Stimulated activated CD8-positive, alpha-beta memory T cell treated with anti-CD3 and anti-CD28 coated beads, Interleukin-7, amount 100 ng/mL, for 4 hours (primary cell): ENCODE measurements at places on chromosomes 6 and 20.

DNA sequence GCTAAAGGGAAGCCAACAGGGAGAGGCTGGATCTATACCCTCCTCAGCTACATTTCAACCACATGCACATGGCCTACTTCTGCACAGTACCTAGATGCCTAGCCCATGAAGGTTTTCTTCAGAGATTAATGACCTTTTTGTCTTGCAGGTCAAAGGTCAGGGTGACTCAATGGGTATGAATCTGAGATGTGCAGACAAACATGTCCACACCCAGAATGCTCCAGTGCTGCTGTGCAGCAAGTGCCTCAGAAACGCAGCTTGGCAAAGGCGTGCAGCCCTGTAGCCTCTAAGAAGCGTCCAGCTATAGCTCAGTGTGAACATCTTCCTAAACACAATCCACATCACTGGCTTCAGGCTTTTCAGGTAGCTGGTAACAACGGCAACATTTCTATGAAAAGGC, 24.4 kb downstream of the MAP1LC3A start:
- DNase-seq, result no peak

DNA sequence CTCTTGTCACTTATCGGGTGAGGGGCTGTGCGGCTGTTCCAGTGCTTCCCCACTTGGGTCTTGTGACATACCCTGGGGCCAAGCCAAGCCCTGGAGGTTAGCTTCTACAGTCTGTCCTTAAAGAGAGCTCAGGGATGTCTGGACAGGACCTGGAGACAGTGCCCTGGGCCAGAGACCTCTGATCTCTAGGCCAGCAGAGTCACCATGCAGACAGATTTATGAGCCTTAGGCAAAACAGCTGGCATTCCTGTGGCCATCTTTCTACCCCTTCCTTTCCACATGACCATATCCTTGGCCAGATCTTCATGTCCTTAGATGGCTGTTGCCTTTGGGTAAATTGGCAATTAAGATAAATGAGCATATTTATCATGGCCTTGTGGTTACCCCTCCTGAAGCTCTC, 678.6 kb downstream of the MAFB start:
- DNase-seq, result no peak

- no peak for DNase-seq
These were observed 65.7 kb downstream of the PYGB start for GRCh38 chr20:25313593-25313992.

DNA sequence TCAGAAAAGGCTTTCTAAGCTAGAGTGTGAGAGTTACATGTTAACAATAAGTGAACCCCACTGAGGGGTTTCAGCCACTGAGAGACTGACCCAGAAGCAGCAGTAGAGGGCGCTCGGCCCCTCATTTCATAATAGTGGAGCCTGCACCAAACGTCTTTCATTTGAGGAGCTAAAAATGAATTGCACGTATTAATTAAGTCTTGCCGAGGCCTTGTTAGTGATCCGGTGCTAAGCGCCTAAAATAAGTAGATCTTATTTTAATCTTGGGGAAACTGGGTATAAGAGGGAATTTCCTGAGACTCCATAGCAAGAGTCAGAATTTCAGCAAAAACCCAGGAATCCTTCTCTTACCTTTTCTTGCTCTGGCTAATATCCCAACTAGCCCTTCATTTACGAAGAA, 209.7 kb downstream of the FARS2 start:
- peak; percentile 28 for DNase-seq

DNA sequence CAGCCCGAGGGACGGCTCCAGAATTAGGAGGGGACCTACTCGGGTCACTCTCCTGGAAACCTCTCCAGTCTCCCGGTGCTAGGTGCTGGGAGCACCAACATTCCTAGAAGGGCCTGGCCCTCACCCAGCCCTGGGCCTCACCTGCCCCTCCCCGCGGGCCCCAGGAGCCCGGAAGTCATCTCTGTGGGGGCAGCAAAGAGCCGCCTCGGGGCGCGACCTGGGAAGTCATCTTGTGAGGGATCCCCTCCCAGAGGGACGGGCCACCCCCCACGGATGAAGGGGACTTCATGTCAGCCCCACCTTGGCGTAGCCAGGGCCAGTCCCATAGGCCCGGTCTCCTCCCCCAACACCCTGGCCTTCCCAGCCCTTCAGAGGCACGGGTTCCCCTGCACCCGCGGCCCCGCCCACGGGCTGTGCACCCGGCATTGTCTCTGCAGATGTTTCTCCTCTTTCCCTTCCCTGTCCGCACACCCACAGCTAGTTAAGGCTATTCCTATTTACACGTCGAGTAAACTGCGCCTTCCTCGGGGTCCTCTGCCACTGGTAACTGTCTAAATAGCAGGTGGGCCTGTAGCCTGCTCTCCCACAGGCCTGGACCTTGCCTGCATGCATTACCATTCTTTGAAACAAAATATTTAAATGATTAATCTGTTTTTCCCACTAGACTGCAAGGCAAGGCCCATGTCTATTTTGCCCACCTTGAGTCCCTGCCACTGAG, 896 bp upstream of the RNASET2 start:
- DNase-seq, result no peak

DNA sequence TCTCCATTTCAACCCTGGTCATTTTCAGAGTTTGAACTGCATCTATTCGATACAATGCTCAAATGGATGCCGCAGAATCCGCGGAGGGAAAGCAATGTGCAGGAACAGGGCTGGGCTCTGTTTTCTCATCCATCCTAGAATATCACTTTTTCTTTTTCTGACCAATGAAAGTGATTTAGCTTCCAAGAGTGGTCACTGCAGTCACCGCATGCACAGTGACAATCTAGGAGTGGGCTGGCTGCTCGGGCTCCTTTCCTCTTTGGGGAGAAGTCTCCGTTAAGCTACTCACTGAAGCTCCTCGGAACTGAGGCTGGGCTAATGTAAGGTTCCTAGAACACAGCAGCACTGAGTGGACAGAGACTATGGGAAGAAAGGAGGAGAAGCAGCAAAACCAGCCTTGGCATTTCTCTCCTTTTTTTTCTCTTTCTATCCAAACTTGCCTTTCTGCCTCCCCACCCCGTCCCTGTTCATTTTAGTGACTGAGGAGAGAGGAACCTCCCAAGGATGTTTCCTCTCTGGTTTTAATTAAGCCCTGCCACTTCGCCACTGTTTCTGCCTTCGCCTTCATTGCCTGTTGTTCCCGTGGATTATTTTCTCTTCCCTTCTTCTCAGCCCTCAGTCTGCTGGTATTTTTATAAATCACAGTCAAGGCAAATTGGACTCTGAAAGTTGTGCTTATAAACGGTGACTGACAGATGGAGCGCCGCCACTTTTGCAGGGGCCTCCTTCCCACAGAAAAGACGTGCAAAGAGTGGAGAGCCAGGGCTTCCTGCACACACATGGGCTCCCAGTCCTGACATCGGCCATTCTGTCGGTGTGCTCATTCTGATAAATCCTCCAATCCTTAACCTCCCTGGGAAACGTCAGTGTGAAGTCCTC, 41.1 kb downstream of the RAMACL start:
- DNase-seq, result no peak

- DNase-seq, result no peak
These were observed 163.0 kb downstream of the EYA4 start for GRCh38 chr6:133404151-133404550.

- DNase-seq, result no peak
These were observed 29.7 kb upstream of the RANBP9 start for GRCh38 chr6:13741365-13741764.

DNA sequence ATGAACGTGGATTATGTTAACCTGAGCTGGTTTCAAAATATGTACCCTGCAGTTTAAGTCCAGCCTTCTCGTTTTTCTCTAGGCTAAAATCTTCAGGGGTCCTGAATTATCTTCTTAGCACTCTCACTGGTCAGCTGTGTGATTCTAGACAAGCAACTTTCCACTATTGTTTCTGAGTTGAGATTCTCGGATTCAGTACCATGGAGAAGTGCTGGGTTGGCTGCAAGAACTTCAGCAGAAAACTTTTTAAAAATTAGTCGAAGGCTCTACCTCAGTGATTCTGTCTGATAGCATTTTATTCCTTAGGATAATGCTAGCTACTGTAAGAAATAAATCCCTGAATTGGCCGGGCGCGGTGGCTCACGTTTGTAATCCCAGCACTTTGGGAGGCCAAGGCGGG, 173.7 kb downstream of the GRM1 start:
- DNase-seq, result no peak

DNA sequence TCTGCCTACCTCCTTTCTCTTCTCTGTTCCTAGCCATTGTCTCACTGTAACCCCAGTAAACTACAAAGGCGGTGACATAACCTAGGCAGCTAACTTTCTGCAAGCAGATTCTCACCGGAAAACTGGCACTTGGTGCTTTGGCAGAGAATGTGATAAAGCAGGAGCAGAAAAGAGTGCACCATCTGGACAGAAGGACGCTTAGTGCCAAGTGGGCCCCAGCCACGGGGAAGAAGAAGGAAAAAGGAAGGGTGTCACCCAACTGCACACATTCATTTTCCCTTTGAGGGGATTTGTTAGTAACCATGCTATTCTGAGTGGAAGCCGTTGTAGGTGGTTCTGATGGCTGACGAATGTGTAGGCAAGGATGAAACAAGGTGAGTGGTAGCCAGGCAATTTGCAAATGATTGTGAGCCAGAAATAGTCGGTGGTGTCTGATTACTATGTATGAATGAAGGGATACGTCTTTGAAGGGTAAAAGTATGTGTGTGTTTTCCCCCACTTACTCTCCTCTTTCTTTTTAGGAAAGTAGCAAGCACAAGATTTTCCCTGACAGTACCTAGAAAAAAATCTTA, 148.3 kb upstream of the STXBP5 start:
- DNase-seq, result no peak

DNA sequence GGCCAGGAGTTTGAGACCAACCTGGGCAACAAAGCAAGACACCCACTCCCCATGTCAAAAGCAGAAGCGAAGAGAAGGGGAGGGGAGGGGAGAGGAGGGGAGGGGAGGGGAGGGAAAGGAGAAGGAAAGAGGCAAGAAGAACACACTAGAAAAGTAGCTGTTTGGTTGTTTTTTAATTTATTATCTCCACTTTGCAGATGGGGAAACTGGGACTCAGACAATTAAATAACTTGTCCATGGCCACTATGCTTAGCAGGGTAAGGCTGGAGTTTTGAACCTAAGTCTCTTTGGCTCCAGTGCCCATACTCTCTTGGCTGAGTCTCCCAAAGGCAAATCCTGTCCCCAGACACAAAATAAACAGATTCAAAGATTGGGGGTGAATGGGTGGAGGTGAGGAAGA, 12.4 kb upstream of the GHRH start:
- no peak for DNase-seq

DNA sequence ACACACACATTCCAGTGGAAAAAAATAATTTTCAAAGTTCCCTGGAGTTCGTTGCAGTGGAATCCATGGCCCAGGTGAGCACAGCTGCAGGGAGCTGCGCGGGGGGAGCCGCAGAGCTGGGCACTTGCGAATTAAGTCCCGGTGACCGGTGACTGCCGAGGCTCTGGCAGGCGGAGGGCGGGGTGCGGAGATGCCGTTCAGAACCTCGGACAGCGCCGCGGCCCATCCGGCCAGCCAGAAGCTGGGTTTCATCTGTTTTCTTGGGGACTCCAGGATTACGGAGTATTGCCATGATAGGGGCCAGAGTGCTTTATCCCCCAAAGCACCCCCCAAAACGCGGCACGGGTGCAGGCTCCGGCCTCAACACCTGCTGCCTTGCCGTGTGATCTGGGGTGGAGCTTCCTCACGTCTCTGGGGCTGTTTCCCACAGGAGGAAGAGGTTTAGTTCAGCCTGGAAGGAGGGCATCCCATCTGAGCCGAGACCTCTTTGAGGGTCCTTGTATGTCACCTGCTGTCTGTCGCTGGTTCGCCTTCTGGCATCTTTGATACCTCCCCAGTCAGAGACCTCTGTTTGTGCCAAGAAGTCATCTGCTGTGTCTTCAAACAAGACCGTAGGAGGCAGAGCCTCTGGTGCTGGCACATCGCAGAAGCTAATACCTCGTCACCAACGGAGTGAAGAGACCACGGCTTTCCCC, 99.4 kb downstream of the YTHDF1 start:
- no peak for DNase-seq

- no peak for DNase-seq
These were observed 18.3 kb downstream of the DSP start for GRCh38 chr6:7559651-7560385.

GRCh38 chr6:146047371-146047770, 18.5 kb downstream of the GRM1 start:
- no peak for DNase-seq

GRCh38 chr6:2480267-2480966, 235.0 kb upstream of the GMDS start:
- no peak for DNase-seq

DNA sequence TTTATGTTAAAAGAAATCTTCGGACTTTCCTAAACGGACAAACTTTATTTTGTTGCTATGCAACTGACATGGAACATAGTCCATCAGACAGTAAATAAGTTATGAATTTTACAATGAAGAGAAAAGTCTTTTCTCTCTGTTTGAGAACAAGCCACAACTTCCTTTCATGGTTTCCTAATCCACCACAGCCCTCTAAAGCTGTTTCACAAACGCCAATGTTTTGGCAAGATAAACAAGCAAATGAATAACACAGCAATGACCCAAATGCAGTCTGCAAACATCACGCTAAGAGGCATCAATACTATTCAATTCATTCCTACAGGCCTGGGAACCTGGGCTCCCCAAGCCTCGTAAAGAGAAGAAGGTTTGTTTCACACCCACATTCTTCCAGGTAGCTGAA, 60.4 kb downstream of the HAO1 start:
- no peak for DNase-seq

DNA sequence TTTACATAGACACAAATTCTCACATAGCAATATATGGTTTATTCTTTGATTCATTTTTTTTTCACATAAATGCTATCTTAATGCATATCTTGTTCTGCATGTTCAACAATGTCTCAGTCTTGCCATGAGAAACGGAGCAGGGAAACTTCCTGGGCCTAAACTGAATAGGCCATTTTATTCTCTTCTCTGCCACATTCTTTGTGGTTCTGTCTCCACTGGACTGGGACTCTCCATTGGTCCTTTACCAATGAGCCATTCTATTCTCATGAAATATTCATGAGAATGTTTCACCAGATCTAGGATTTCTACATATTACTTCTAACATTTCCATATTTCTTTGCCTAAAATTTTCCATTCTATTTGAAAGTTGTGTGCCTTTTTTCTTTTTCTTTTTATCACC, 42.8 kb downstream of the LAMA2 start:
- DNase-seq, result no peak

- DNase-seq, result no peak
These were observed 59.7 kb downstream of the KIF13A start for GRCh38 chr6:17927705-17928104.

- DNase-seq, result no peak
These were observed 11.8 kb upstream of the SFT2D1 start for GRCh38 chr6:166354143-166354542.
